ENCODE measurements at places on chromosomes 7 and 10. TPM values are rescaled to one million over a fixed set of nuclear protein-coding genes. Genes with fewer than 3 reads are reported as not detected.
A peak's percentile ranks its signal among the peaks of the same experiment; 100 is the strongest.

GRCh38 chr7:1466524-1467271 is 7.4 kb upstream of the MICALL2 start:
- DNase-seq: peak; percentile 73
- H3K4me3 ChIP-seq: no peak overlapping the region
- H3K36me3 ChIP-seq: no peaks in the 10 kb centered on the region
- peak overlapping the region; percentile 12 for H3K27ac ChIP-seq

The PRF1 gene
- total RNA-seq: 1.9 TPM

The SYT15 gene
- 3.2 TPM for total RNA-seq

DNA sequence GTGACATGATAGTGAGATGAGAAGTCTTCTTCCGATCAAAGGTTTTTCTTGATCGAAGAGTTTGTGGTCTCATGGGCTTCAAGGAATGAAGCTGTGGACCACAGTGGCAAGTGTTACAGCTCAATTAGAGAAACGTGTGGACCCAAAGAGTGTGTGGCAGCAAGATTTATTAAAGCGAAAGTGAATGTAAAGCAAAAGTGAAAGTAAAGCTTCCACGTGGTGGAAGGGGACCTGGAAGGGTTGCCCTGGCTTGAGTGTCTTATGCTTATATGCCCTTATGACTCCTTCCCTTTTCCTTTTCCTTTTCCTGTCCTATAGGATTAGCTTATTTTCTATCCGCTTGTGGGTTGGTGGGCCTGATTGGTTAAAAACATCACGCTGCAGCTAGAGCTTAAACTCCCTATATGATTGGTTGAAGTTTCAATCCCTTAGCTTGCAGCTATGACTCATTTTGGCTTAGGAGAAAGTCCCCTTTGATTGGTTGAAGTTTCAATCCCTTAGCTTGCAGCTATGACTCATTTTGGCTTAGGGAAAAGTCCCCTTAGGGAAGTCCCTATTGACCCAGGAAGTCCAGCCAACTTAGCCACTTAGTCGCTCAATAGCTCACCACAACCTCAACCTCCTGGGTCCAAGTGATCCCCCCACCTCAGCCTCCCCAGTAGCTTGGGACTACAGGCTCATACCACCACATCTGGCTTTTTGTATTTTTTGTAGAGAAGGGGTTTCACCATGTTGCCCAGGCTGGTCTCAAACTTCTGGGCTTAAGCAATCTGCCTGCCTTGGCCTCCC is 34.7 kb downstream of the MRPS24 start:
- no peaks in the 10 kb centered on the region for H3K36me3 ChIP-seq
- H3K4me3 ChIP-seq: no peak overlapping the region
- no peaks in the 10 kb centered on the region for H3K27me3 ChIP-seq
- H3K4me1 ChIP-seq: no peaks in the 10 kb centered on the region
- no peak overlapping the region for H3K27ac ChIP-seq

The UNC5B gene
- 6.8 TPM for total RNA-seq
